Amygdala (tissue), 56 donors: ENCODE measurements at places on chromosomes 6 and 20.

DNA sequence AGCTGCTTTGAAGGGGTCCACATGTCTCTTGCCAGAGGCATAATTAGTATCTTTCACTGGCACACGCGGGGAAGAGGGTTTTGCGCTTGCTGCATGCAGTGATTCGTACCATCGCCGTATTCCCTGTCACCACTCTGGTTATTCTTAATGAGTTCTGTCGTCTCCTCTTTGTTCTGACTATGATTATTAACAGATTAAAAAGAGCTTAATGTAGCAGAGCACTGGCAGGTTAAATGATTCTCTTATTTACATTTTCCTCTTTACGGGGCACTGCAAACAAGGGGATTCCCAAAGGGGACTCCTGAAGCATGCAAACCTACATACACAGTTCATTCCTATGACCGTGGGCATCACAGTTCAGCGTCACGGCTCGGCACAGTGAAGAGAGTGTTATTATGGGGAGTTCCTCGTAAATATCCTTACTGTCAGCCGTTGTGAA lies 204.8 kb downstream of the DTNBP1 start:
- no peak for DNase-seq

- no peak for DNase-seq
Measured at GRCh38 chr20:5918856-5919625, 31.3 kb downstream of the TRMT6 start.

DNA sequence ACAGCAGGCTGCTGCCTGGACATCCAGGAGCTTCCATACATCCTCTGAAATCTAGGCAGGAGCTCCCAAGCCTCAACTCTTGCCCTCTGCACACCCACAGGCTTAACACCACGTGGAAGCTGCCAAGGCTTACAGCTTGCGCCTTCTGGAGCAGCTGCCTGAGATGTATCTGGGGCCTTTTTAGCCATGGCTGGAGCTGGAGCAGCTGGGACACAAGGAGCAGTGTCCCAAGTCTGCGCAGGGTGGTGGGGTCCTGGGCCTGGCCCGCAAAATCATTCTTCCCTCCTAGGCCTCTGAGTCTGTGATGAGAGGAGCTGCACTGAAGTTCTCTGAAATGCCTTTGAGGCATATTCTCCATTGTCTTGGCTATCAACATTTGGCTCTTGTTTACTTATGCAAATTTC lies 255.0 kb downstream of the DLL1 start:
- DNase-seq = no peak

DNA sequence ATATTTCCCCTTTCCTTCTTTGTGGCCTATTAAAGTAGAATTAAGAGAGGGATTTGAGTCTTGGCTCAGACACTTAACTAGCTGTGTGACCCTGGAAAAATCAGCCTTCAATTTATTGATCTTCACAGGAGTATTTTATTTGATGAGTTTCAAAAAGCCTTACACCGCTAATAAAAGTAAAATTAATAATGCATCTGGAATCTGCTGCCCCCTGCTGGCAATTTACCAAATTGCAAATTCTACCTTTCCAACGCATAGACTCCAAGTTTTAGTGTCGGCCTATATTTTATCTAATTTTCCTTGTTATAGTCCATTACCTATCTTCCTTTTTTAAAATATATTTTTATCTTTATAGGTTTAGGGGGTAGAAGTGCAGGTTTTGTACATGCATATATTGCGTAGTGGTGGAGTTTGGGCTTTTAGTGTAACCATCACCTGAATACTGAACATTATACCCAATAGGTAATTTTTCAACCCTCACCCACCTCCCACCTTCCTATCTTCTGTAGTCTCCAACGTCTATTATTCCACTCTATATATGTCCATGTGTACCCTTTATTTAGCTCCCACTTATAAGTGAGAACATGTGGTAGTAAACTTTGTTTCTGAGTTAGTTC lies 46.3 kb downstream of the GOPC start:
- no peak for DNase-seq

DNA sequence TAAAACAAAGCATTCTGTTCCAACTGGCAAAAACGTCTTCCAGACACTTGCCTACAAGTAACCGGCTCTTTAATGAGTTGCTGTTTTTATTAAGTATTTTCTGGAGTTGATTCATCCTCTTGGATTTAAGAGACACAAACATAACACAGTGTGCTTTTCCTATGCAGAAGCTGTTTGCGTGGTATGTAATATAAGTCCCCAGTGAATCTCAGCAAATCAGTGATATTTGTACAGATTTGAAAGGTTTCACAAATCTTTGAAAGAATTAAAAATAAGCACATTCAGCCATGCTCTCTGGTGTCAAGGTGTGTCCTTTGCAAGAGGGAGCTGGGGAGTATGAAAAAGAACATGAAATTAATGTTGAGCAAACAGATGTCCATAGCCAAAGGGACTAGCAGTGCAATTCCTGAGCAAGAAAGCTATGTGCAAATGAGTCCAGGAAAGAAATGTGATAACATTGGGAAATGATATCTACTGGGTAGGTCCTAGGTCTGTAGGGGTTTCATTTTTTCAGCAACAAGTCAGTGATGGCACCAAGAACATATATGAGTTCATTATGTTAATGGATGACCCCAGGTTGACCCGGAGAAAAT lies 170.1 kb upstream of the PHACTR1 start:
- DNase-seq = no peak

DNA sequence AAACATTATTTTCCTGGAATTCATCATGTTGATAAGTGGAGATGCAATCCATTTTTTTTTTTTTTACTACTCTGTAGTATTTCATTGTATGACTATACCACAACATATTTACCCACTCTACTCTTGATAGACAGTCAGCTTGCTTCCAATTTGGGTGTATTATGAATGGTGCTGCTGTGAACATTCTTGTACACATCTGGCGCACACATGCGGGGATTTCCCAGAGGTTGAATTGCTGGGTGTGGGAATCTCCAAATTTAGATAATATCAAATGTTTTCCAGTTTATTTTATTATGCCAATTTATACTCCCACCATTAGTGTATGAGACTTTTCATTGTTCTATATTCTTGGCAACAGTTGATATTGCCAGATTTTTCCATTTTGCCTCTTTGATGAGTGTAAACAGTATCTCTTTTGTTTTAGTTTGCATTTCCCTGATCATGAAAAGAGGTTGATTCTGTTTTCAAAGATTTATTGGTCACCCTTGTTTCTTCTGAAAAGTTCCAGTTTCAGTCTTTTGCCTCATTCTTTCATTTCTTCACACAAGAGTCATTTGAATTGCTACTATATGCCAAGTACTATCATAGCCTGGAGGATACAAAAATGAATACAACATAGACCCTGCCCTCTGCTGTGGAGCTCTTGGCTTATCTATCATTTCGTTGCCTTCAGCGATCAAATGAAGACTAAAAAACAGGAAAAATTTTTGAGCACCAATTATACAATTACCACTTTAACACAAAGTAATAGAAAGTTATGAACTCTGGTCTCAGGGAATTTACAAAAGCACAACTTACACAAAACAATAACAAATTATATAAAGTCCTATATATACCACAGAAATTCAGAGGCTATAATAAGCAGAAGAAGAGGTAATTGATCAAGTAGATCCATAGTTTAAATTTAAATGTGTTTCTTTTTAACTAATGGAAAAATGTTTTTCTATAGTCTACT lies 17.1 kb upstream of the NCOA7 start:
- DNase-seq = no peak
